ENCODE measurements at places on chromosomes 4 and X.
A peak's percentile ranks its signal among the peaks of the same experiment; 100 is the strongest.

- DNase-seq = no peak
These were observed 20.2 kb downstream of the EPGN start for GRCh38 chr4:74328501-74328900.

- no peak for DNase-seq
These were observed 424 bp upstream of the ZNF330 start for GRCh38 chr4:141220271-141220670.

GRCh38 chr4:69096111-69096656 lies at the start of gene UGT2B7:
TSS of gene UGT2B7 (plus strand) at chr4:69096474. CDS start at chr4:69096521, 47 bp downstream.
- DNase-seq = no peak

DNA sequence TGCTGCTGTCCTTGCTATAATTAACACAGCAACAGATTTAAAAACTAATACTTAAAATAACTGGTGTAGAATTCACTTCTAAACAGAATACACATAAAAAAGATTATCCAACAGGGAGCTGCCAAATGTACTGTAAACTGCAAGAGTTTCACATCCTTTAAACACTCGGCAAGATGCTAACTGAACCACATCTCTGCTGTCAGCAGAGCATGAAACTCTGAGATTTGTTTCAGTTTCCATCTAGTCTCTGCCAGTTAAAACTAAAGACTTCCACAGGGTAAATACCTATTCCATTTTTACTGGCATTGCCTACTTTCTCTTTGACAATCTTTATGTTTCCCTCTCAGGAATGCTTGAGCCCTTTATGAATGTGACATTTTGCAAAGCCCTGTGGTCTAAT lies 127.7 kb downstream of the SLC7A11 start:
- DNase-seq = no peak

DNA sequence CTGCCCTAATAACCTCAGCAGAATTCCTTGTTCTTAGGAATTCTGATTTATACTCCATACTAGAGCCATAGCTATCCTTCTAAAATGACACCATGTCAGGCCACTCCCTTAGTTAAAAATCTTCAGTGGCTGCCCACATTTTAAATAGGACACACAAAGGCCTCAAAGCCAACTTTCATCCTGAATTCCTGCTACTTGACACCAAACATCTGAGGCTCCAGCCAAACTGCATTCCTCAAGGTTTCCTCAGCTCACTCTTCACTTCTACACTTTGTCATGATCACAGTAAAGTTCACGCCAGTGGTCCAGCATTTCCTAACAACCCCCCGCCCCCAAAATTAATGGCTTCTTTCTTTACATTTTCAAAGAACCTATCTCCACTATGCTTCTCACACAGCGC lies 124.3 kb downstream of the ADGRA3 start:
- no peak for DNase-seq

DNA sequence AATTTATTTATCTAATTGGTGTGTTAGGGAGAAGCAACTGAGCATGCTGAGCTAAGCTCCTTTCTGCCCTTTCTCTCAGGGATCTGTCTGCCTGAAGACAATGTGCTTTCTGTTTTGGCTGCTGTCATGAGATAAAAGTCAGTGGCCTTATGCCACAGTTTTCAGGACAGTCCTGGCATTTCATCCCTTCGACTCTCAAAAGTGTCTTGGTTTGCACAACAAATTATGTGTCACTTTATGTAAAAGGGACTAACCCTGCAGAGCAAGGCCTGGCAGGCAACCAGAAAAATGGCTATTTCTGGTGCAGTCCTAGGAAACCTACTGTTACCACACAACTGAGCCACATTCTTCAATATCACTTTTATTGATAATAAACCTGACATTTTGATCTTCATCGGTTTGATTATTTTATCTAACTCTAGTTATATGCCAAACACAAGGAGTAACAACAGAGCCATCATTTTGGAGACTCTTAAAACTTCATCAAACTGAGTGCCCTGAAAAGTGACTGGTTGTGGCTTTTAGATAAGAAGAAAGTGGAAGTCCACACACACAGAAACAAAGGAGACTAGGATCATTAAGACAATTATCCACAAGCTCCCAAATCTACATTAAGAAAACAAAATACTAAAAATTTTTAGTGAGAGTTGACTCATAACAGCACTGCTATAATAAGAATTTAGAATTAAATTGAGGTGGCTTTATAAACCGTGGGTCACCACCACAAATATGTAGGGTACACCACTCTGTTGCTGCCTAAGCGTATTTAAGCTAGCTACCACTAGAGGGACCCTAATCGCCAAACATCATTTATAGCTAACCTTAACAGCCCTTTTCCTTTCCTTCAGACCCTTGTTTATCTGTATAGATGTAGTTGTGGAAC lies 95.9 kb upstream of the PTPN13 start:
- DNase-seq = peak; percentile 47

GRCh38 chrX:74931214-74931613 lies 6.0 kb upstream of the NEXMIF start:
- DNase-seq = no peak

- DNase-seq = no peak
These were observed 55.0 kb downstream of the ATP11C start for GRCh38 chrX:139877710-139878414.
